ENCODE measurements at places on chromosomes 12 and 14.
A peak's percentile ranks its signal among the peaks of the same experiment; 100 is the strongest.

DNA sequence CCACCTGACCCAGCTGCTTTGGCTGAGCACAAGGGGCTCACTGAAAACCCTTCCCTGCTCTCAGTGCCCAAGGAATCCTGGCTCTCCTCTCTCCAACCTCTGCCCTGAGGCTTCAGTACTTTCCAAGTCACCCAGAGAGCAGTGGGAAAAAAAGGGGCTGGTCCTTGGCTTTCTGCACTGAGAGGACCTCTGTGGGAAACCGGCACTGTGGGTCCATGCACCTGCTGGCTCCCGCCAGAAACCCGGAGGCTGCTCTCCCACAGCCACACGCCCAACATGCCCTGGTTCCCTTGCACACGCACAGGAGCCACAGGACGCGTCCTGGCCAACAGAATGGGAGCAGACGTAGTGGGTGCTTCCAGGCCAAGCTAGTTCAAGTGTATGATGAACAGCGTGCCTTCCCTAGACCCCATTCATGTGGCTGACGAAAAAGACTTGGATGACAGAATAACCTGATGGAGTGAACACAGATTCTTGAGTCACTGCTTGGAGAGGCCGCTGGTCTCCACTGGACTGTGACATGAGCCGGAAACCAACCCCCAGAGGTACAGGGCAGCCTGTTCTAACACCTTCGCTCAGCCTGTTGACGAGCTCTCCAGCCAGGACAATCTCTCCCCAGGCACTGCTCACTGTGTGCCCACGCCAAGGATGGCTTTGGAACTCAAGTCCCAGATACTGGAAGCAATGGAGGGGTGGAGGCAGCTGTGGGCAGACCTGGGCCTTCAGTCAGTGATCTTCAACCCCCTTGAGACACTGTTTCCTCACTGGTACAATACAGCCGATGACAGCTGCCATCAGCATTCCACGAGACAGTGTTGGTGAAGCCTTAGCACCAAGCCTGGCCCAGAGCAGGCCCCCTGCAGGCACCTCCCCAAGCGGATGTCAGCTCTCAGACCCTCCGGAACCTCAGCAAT is 87.7 kb downstream of the ITPK1 start:
- DNase-seq = no peak

DNA sequence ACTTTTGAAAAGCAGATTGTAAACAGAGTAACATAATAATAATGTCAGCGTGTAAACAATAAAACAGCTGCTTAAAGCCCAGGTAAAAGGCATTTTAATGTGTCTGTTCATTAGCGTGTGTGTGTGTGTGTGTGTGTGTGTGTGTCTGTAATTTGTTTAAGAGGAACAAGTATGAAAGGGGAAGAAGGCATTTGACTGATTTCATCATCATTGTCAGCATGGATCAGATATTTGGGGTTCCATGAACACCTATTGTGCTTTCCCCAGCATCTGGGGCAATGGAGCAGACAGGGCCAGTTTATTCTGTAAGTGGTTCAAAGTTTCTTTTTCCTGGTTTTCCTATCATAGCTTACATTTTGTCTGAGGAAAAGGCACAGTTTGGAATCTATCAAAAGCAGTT is 28.9 kb downstream of the SLC25A21 start:
- DNase-seq = no peak

DNA sequence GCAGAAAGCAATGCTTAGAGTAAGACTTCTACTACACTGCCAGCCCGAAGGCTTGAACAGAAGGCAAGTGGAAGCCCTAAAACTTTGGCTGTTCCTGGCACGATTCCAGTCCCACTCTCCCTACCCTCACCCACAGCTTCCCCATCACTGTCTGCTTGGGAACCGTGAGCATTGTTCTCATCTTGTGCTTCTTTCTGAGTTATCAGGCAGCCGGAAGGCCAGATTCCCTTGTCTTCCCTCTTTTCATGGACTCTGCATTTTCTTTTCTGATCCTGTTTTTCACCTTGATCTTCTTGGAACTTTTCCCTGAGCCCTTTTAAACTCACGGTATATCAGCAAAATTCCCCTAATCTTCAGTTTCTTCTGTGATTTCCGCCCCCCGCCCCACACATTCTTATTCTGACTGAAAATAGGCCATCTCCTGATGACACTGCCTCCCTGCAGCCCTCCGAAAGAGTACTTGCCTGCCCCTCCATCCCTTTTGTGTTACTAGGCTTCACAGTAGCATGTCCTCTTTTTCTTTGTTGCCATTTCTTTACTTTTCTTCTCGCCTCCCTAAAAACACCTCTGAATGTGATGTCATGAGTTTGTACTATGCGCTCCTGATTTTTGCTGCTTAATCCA is 29.9 kb downstream of the RCOR1 start:
- DNase-seq = no peak

- no peak for DNase-seq
These were observed 892 bp downstream of the TCHP start for GRCh38 chr12:109900752-109901580.

DNA sequence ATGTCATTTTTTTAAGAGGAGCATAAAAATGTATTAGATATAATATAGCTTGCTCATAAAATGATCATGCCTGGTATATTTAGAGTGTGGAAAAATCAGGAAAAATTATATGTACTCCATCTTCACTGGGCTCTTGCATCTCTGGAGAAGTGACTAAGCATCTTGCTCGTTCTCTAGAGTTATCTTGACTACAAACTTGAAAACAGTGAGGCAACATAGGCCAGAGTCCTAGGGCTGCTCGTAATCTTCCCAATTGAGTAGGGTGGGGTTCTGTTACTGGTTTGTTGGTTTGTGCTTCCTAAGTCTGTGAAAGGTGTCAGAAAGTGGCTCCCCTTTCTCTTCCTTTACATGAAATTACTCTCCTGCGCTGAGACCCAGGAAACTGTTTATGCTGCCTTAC is 46.2 kb downstream of the AACS start:
- DNase-seq = no peak

DNA sequence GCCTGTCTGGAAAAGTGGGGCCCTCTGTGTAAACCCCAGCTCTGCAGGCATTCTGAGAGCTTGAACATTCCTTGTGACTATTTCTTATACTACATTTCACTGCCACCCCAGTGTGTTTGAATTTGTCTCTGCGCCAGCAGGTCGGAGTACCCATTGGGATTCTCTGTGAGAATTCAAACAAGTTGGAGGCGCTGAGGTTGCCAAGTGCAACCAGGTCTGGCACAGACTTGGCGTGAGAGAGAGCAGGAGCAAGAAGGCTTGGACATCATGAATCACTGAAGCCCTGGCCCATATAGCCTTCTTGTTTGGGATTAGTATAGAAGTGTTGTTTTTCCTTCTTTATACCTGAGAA is 33.0 kb upstream of the ATP2A2 start:
- no peak for DNase-seq

DNA sequence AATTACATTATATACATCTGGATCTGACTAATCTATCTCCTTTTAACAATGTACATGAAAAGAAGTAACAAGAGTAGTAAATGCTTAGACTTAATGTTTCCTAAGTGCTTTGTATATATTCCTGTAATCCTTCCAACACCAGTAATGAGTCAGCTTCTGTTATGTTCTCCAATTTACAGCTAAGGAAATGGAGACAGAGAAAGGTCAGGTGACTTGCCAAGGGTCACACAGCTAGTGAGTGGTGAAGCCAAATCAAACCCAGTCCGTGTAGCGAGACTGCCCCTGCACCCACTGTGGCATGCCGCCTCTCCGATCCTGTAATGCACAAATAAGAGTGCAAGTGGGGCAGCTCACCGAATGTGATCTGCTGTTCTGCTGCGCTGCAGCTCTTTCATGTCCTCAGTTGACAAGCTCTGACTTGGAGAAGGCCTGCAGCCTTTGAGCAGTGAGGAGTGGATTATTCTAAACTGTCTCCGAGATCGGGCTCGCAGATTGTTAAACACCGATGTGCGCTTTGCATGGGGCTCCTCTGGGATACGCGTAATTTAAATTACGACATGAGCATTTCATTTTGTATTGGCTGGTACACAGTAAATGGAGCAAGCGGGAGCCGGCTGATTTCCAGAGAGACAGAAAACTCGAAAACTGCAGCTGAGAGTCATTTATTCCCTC is 65.1 kb upstream of the KTN1 start:
- DNase-seq = no peak

DNA sequence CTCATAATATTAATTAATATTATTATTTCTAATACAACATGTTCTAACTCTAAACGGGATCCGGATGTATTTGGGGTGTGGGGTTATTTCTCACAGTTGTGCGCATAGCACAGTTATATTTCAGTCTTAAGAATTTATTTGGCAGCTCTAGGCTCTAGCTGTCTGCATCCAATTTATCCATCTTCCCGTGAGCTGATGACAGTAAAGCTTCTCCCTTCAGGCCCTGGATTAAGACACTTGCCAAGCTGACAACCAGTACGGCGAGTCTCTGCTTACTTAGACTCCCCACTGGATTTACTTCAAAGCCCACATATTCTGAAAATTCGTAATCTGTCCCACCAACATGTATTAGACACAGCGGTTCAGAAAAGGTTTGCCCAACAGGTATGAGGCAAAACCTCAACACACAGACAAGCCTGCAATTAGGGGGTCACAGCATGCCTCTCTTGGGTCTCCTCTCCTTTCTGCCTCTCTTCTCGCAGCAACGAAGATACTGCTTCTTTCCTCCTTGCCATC is 232.9 kb upstream of the TMTC1 start:
- no peak for DNase-seq

DNA sequence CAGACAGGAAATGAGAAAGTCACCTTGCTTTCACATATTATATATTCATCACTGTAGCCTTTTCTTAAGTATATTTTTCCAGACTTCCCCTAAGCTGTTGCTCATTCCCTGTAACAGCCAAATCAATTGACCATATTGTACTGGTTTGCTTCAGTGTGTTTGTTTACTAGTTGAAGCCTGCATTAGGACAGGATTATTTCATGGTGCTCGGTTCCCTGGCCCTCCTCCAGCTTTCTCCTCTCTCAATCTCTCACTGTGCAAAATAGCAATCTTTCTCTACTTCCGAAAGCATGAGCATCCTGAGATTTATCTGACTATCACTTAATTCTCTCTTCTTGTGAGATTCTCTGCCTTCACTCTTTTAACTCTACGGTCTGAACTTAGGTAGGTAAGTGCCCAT is 2.4 kb downstream of the SLC35F4 start:
- DNase-seq = no peak

DNA sequence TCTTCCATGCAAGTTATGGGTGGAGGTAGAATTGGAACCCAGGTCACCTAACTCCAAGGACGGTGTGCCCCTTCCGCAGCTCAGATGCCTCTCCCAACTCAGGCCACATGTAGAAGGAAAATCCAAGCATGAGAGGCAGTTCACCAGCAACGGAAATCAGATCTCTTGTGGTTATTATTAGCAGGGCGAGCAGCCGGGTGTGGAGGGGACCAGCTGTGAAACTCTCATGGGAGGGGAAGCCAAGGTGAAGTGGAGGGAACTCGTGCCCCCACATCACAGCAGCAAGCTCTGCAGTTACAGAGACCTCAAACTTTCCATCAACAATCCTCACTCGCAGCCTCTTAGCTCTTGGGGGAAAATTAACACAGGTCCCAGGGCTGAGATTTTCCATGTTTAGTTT is 79.7 kb downstream of the KSR2 start:
- DNase-seq = no peak

DNA sequence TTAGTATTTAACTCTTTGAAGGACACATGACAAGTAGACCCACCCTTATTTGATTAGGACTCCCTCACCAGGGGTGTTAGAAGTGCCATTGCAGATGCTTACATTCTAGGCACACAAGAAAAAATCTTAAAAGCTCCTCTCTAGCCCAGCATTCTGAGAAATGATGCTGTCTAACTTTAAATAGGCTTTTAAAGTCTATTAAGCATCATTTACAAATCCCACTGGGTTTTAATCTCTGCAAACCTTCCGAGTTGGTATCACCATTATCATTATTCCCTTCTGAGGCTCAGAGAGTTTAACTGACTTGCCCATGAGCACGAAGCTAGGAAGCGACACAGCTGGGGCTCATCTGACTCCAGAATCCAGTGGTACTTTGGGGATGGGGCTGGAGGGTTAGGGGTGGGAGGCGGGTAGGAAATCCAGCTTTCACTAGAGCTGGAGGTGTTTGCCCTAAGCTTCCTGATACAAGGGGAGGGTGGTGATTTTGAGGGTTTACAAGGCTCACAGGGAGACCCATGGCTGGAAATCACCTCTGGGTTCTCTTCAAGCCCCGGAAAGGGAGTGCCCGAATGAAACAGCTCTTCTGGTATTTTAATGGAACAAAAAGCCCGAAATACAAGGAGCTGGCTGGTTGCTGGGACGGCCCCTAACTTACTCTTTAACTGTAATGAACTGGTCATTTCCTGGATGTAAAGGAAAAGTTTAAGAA is 109.2 kb upstream of the FUT8 start:
- DNase-seq = no peak

DNA sequence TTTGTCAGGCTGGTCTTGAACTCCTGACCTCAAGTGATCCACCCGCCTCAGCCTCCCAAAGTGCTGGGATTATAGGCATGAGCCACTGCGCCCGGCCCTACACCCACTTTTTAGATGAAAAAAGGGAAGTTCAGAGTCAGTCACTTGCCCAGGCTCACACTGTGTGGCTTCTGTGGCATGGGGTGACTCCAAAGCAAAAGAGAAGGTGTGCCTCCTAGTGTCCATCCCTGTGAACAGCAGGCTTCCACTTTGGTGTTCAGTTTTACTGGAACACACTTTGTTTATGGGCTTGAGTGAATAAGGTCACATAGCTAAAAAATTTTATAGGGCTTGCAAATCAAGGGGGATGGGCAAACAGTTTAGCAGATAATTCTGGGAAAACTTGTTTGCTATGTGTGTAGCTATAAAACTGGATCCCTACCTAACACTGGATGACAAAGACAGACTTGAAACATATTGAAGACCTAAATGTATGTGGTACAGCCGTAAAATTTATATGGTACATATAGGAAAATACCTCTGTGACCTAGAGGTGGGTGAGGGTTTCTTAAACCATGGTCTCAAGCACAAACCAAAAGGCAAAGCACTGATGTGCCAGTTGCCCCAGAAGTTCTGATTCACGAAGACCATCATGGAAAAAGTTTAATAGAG is 54.9 kb downstream of the EID3 start:
- DNase-seq = peak; percentile 60

- DNase-seq = no peak
These were observed 31.6 kb downstream of the SPTLC2 start for GRCh38 chr14:77584809-77585208.

DNA sequence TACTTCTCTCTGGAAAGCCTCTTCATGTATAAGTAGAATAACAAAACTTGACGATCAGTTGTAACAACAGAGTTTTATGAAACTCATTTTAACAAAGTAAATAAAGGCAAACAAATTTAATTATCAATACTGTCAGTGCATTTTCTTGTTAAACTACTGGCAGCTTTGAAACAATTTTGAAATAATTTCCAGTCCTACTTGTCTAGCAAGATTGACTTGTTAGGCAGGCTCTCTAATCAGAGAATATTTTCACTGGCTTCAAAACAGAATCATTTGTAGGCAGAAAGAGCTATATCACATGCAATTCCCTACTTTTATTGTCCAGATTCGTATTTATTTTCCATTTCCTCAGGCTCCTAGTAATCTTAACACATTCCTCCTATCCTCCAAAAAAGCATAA is 45.9 kb upstream of the SLC6A13 start:
- DNase-seq = no peak
